ENCODE measurements at places on chromosomes 7 and 10.
A peak's percentile ranks its signal among the peaks of the same experiment; 100 is the strongest.

DNA sequence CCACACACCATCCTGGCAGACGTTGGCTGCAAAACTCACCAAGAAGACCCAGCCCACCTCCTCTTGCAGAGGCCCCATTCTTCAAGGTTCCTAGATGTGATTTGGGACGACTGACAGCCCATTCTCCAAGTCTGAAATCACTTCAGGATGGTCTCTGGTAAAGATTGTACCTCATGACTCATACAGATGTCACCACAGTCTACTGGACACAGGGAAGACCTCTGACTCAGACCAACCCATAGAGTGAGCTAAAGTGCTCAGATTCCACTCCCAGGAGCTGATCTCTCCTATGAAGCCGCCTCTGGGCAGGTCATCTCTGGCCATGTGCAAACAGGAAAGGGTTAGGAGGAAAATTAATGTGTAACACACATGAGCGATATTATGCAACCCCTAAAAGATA, 102.4 kb upstream of the VWC2 start:
- DNase-seq = no peak

- no peak for DNase-seq
Observed at GRCh38 chr10:74841265-74841973, 15.0 kb downstream of the KAT6B start.

DNA sequence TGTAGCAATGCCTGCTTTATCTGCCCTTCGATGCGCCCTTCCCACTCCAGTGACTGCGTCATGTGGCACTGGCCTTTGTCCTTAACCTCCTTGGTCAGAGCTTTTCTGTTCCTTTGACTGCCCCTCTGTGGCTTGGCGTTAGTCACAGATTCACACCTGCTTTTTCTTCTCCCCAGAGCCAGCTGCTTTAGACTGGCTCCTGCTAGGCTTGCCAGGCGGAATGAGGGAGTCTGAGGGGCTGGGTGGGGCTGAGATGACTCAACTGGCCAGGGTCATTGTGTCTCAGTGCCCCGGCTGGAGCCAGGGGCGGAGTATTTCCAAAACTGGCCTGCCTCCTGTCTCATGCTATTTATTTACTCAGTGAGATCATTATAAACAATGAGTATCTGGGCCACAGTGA, 194.1 kb downstream of the EMX2 start:
- no peak for DNase-seq

- DNase-seq = peak; percentile 72
Observed at GRCh38 chr10:14173706-14174594, 156.8 kb downstream of the FRMD4A start.

- DNase-seq = no peak
Observed at GRCh38 chr7:25308906-25309705, 80.8 kb upstream of the NPVF start.

- DNase-seq = no peak
Observed at GRCh38 chr10:129637010-129637409, 170.0 kb downstream of the MGMT start.

DNA sequence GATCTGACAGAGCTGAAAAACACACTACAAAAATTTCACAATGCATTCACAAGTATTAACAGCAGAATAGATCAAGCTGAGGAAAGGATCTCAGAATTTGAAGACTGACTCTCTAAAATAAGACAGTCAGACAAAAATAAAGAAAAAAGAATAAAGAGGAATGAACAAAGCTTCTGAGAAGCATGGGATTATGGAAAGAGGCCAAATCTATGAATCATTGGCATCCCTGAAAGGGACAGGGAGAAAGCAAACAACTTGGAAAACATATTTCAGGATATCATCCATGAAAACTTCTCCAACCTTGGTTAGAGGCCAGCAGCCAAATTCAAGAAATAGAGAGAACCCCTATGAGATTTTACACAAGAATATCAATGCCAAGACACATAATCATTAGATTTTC, 804.8 kb upstream of the IGFBP3 start:
- no peak for DNase-seq

- no peak for DNase-seq
Observed at GRCh38 chr7:151193203-151193978, 6.3 kb upstream of the ASB10 start.

GRCh38 chr10:132482090-132482800, 55.3 kb upstream of the INPP5A start:
- no peak for DNase-seq

DNA sequence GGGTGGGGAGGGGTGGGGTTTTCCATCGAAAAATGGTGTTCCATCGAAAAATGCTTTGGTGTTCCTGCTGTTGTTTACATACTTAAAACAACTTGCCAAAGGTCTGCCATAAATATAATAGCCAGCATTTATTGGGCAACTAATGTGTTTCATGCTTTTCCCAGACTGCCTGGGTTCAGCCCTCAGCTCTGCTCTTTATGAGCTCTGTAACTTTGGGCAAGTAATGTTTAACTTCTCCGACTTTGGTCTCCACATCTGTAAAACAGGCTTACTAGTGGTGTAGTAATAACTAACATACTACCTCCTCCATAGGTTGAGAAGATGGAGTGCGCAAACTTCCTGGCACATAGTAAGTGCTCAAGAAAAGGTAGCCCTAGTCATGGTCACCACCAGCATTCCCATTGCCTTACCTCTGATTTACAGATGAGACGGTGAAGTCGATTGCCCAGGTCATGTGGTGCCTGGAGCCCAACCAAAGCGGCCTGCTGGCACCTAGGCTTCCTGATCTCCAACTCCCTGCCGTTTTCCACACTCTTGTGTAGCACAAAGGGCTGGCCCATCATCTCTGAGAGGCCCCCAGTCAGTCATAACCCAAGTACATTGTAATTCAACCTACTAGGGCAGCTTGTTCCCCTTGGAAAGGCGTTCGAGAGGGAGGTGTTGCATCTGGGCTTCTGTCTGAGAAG, 8.9 kb downstream of the ZMIZ1 start:
- DNase-seq = no peak

DNA sequence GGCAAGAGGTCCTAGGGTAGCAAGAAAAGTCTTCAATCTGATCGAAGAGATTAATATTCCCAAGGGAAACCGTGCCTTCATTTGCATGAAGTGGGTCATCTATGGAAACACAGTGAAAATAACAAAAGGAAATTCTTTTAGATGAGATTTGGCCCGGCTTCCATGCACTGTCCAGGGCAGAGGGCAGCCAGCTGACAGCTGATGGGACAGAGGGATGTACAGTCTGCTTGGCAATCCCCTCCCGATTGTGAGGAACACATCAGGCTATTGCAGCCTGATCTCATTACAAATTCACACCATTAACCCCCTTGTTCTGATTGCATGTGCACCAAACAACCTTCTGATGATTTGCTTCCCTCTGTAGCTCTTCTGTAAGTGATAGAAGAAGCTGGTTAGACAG, 105.3 kb downstream of the FRMD4A start:
- no peak for DNase-seq

GRCh38 chr7:44144426-44144967, 3.4 kb upstream of the MYL7 start:
- DNase-seq = peak; percentile 56

DNA sequence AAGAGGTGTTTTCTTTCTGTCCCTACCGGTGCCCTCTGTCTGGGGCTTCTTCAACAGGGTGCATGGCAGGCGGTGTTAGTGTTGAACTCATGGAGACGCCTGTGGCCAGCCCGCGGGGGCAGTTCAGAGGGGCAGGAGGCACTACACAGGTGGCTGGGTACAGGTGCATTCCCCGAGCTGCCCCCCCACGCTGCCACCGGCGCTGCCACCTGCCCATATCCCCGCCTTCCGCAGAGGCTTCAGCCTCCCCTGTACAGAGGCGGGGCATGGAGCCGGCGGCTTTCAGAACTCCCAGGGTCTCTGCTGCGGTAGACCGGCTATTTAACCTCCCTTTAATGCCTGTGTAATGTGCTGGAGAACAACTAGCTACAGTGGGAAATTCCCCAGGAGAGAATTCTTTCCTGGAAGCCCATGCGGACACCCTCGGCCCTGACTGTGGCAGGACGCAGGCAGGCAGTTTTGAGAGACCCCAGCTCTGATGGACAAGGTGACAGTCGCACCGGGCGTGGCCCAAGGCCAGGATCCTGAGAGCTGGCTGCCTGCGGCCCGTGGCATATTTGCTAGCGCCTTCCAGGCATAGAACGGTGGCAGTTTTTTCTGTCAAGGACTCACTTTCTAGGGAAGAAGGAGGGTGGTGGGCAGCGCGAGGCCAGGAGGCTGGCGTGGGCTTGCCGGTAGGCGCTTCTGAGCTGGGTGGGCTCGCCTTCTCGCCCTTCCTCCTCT, 53.7 kb upstream of the ZNF32 start:
- DNase-seq = no peak

DNA sequence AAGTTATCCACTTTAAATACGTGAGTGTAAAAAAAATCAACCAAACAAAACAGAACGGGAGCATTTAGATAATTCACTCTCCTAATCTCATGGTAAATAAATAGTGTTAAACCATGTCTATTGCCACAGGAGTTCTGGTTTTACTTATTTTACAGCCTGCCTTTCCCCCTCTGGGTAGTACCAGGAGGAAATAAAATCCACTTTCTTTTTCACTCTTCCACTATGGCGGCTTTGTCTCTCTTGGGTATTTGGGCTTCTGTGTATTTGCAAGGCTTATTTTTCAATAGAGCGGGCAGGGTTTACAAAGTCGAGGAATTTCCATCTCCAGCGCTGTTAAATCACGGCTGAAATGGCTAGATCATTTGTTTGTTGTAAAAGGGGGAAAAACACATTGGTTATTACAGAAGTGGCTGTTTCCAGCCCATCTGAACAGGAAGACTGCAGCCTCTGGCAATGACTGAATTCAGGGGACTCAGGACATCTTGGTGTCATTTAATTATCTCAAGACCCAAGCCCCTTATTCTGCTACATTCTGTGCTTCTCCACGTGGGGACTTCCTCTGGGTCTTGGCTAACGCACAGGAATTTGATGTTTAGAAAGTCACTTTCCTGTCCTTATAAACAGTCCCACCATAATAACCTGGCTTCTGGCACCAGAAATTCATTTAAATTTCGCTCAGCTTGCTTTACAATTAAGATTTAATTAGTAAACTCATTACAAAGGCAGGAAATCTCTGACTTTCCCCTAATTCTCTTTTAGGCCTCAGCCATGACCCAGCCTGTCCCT, 323.9 kb downstream of the GATA3 start:
- no peak for DNase-seq

GRCh38 chr7:88256906-88257305, 37.1 kb upstream of the SRI start:
- no peak for DNase-seq

- DNase-seq = no peak
Observed at GRCh38 chr7:47383072-47383471, 198.8 kb downstream of the TNS3 start.

- no peak for DNase-seq
Observed at GRCh38 chr7:35705932-35706461, 11.1 kb upstream of the HERPUD2 start.

DNA sequence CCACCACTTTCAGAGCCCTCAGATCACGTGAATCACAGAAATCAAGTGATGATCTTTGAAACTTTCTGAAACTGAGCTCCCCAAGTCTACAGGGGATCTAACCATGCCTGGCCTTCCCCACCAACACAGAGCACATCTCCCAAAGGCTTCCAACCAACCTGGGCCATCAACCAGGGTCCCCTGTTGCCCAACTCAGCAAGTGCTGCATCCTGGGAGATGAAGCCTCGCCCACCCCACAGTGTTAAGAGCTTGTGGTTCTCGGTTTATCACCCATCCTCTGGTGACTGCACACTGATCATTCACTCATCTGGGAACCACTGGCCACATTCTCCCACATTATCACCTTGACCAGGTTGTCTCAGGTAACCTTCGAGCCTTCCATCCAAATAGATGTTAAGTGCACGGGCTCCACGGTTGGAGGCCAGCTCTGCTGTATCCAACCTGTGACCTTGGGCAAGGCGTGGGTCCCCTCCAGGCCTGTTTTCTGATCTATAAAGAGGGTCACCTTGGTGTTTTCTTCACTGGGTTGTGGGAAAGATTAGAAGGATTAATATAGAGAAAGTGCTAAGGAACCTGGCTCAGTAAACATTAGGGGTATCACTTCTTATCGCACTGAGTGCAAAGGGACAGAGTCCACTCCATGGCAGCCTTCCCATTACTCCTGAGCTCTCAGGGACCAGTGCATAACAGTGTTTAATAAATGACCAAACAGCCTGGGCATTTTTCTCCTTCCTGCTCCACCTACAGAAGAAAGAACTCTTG, 3.6 kb downstream of the ZNF488 start:
- peak; percentile 41 for DNase-seq

DNA sequence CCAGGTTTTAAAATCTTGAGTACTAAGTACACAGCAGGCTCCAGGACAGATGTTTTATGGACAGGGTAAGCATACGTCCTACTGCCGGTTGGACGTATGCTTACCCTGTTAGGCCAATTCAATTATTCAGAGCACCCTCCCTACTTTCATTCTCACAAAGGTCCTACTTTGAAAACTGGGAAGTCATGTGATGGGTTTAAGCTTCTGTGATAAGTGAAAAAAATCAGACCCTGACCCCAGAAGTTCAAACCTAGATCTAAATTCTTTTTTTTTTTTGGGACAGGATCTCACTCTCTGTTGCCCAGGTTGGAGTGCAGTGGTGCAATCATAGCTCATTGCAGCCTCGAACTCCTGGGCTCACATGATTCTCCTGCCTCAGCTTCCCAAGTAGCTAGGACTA, 55.2 kb downstream of the HIPK2 start:
- DNase-seq = no peak

DNA sequence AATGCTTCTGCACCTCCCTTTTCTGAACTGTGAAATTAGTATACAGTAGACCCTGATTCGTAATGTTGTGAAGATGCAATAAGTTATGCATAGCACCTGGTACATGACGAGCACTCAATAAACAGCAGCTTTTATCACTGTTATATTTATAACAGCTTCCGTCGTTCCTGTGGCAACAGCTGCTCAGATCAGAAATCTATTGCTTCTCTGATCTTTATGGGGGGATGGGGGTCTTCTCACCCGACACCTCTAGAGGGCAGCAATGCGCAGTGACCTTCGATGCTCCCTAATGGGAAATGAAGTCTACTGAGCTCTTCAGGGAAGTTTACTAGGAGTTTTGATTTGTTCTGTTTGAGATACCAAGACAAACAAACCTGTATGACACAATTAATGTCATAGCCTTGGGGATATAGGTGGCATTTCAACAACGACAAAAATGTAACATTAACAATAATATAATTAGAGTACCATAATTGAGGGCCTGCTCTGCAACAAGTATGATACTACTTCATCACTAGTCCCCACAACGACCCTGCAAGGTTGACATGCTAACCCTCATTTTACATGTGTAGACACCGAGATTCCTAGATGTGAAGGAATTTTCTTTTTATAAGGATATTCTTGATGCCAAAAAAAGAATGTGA, 289.6 kb downstream of the SFMBT2 start:
- no peak for DNase-seq

GRCh38 chr7:151626422-151627115, 106.9 kb upstream of the RHEB start:
- no peak for DNase-seq

GRCh38 chr10:129531195-129531968, 64.3 kb downstream of the MGMT start:
- DNase-seq = no peak

- peak; percentile 72 for DNase-seq
Observed at GRCh38 chr7:44147026-44147991, 6.2 kb upstream of the MYL7 start.

GRCh38 chr7:141709318-141709717, 1.2 kb downstream of the WEE2 start:
- no peak for DNase-seq
